ENCODE measurements at places on chromosomes 6 and 20.

GRCh38 chr20:33412484-33412838 lies 11.1 kb upstream of the CDK5RAP1 start:
- ATAC-seq = no peak

DNA sequence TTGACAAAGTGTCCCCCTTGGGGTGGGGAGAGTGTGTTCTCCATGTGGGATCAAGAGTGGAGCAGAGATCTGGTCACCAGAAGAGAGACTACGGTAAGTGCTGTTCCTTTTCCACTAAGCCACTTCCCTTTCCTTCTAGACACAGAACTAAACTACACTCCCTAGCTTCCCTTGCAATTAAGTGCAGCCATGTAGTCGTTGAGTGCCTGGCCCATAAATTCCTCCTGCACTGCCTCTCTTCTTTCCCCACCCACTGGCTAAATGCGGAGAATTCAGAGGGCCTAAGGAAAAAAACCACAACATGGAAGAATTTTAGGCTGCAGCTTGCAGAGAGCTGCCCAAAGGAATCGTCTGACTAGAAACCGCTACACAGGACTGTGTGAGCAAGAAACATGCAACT lies 1.5 kb downstream of the WDR27 start:
- ATAC-seq = no peak

DNA sequence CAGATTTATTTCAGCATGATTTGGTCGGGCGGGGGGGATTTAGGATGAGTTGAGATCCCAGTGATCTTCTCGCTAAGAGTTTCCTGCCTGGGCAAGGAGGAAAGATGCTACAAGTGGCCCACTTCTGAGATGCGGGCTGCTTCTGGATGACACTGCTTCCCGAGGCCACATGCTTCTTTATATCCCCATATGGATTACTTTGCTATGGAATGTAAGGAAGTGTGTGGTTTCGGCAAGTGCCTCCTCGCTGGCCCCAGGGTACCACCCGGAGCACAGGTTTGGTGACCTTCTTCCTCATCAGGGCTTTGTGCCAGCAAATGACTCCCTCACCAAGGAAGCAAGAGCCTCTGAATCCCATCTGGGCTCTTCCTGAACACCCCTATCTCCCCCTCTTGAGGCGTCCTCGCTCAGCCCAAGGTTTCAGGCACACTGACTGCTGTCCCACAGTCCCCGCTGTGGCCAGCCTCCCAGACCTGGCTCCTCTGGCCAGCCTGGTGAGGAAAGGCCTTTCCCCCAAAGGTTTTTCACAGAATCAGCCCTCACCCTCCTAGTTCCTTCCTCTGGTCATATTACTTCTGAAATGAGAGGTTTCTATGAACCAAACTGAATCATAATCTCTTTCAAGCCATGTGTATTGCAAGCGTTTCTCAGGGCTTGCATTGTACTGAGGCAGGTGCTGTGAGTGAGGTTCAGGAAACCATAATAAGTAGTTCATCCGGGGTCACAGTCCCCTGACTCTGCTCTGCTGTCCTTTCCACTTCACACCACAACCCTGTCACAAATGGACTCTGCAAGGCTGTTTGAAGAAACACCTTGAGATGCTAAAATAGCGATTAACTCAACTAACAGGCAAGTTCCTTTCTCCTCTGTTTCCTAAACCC lies 41.7 kb upstream of the IL17A start:
- ATAC-seq = no peak

DNA sequence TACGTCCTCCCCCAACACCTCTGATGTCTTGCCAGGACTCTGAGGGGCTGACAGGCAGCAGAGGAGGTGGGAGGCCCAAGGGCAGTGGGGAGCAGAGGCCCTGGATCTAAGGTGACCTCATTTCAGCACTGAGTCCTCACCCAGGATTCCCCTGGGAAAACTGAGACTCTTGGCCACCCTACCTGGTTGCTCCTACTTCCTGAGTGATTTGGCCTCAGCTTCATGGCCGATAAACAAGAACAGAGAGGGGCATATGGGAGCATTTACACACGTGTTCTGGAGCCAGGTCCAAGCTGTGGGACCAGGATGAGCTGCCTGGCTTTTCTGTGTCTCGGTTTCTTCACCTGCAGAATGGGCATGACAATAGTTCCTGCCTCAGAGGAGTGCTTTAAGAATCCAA lies 133.8 kb downstream of the ANKRD60 start:
- ATAC-seq = no peak

- peak; percentile 65 for ATAC-seq
Measured at GRCh38 chr6:41591859-41592502, 45.8 kb downstream of the FOXP4 start.

DNA sequence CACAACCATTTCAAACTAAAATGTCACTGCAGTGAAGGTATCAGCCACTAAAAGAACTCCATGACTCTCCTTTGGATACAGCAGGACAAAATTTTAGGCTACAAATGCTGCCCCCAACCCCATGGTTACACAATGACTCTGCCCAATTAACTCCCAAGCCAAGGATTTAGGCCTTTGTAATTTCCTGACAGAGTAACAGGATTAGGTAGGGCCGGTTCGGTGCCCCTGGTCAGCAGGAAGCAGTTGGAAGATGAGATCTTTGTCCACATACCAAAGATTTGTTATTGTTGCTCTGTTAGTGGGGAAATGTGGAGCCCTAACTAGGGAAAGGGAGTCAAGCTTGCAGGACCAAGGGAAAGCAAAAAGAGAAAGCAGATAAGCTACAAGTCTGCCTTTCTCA lies 26.7 kb upstream of the RIPK1 start:
- no peak for ATAC-seq

- ATAC-seq = no peak
Measured at GRCh38 chr20:6575912-6576401, 191.5 kb upstream of the BMP2 start.

DNA sequence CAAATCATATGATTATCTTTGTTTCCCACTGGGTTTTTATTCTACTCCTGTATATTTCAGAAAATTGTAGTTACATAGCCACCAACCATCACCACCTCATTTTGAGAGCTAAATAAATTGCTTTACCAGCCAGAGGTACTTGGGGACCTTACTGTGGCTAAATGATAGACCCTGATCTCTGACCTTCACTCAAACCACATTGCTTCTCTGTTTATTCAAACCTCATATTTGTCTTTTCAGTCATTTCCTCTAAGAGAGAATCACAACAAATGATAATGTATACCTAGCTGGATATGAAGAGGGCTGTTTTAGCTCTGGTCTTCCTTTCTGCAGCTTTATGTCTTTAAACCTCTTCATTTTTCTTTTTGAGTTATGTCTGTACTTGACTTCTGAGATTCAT lies 142.8 kb downstream of the ADGB start:
- no peak for ATAC-seq

GRCh38 chr6:151524059-151524458 lies 30.2 kb downstream of the CCDC170 start:
- no peak for ATAC-seq

DNA sequence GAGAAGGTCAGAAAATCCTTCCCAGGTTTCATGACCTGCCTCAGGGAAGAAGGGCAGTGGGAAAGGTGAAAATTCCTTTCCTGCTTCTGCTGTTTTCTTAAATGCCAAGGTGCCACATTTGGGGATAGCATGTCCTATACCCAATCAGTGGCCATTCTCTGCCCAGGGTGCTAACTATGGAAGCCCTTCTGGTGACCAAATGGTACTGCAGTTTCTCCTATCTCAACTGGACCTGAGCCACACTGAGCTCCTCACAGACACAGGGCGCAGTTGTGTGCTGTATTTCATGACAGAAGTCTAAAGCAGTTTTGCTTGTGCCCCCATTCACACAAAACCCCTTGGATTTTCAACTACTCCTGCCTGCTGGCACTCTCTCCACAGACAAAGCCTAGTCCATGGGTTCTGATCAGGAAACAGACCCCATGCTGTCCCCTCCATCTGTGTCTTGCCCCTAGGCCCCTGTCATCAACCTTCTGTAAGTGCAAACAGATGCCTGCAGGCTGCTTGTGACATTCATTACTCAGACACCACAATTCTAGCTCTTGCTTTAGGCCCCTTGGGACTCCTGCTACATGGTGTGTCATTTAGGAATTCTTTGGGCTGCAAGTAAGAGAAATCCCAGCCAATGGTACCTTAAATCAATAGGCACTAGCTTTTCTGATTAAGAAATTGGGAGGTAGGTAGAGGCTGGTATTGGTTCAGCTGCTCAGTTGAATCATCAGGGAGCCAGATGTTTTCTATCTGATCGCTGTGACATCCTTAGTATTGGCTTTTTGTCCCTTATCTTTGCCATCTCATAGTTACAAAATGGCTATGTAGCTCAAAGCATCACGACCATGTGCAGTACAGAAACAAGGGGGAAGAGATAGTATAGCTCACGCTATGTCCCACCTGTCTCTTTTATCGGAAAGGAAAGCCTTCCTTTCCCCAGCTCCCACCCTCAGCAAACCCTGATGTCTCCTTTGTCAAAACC lies 147.8 kb downstream of the CD83 start:
- ATAC-seq = no peak

- no peak for ATAC-seq
Measured at GRCh38 chr6:148069256-148069655, 273.4 kb upstream of the SASH1 start.

GRCh38 chr20:53194306-53195290 lies 222.4 kb downstream of the TSHZ2 start:
- ATAC-seq = no peak

GRCh38 chr20:21234324-21234723 lies 68.8 kb upstream of the XRN2 start:
- no peak for ATAC-seq

DNA sequence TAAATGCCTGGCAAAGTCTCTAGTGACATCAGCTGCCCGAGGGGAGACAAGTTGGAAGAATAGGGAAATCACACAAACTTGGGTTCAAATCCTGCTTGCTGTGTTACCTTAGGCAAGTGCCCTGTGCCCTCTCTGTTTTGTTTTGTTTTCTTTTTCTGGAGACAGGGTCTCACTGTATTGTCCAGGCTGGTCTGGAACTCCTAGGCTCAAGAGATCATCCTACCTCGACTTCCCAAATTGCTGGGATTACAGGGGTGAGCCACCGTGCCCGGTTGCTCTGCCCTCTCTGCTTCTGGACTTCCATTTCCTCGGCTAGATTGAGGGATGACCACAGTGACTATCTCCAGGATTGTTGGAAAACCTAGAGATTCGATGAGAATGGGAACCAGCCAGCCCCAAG lies 55.4 kb downstream of the SNAI1 start:
- ATAC-seq = no peak

GRCh38 chr6:21395121-21395520 lies 198.4 kb upstream of the SOX4 start:
- ATAC-seq = no peak

- no peak for ATAC-seq
Measured at GRCh38 chr20:25178563-25179438, 16.7 kb upstream of the ENTPD6 start.

DNA sequence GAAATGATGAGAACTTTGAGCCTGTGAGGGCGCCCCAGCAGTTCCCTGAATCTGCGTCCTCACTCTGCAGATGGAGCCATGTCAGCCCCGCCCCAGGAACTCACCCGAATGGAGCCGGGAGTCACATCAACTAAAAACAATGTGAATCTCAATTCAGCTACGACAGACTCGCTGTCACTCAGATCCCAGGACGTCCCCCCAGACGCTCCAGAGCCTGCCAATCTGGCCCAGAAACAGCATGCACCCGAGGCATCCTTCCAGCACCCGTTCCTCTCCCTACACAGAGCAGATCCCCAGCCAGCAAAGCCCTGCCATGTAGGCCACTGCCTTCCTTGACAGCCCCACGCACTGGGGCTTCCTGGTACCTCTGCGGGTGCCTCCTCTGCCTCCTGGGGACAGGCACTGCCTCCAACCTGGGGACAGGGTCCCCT lies 248.0 kb downstream of the TTLL2 start:
- ATAC-seq = no peak

- ATAC-seq = no peak
Measured at GRCh38 chr20:62475772-62476055, at the start of gene GATA5. Gene GATA5 (minus strand): TSS chr20:62475995. CDS start chr20:62475521, 474 bp downstream.

DNA sequence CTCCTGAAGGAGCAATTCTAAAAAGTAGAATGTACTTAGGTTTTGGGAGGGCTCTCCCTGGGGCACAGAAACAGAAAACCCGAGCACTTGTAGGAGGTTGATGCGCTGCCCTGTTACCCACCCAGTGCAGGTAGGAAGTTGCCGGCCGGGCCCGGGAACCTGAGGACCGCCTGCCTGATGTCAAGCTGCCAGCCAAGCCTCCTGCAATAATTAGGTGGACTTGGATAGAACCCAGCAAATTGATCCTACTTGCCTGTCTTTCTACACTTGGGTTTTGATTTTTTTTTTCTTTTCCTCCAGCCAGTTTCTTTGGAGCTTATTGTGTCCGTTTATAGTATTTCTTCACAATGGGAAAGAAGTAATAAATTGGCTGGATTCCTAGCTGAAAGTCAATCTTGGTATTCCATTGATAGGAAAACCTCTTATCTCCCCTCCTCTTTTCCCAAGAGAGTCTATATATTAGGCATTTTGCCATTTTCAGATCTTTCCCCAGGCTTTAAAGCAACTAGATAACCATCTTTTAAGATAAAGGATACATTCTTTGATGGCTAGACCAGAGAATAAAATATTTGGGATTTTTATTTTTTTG lies 78.3 kb upstream of the FYN start:
- ATAC-seq = no peak

DNA sequence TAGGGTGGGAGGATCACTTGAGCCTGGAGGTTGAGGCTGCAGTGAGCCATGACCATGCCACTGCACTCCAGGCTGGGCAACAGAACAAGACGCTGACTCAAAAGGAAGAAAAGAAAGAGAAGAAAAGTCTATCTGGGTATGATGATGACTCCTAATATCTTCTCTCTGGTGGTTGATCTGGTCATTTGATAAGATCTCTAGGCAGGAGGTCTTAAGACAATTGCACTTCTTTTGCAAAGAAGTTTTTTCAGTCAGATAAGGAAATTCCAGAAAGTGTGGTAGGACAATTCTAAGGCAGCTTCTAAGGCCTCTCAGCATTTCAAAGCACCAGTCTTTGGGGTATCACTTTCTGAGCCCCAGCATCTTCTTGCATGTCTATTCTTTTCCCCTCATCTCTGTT lies 7.7 kb upstream of the AIF1 start:
- ATAC-seq = no peak

DNA sequence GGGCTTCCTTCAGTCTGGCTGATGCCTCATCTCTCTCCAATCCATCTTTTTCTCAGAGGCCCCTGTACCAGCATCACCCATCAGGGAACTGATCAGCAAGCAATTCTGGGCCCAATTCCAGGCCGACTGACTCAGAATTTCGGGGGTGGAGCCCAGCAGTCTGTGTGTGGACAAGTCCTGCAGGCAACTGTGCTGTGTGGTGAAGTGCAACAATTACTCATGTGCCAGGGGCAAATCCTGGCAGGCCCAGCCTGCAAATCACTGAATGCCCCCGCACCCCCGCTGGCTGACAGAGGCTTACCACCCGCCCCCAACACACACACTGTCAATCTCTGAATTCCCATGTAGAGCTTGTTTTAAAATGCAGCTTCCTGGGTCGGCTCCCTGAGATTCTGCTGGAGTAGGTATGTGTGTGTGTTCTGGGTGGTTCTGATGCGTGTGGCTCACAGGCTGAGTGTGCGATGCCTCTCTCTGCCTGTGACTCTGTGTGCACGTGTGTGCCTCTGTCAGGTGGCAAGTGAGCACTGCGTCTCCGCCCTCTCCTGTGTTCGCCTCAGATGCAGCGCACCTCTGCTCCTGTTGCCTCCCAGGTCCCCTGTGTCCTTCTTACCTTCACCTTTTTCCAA lies 45.4 kb downstream of the SSR1 start:
- no peak for ATAC-seq

- ATAC-seq = no peak
Measured at GRCh38 chr20:12177657-12178293, 260.1 kb downstream of the BTBD3 start.

GRCh38 chr20:10367693-10367942 lies 66.4 kb downstream of the MKKS start:
- no peak for ATAC-seq

GRCh38 chr20:52031206-52031562 lies 160.4 kb downstream of the ZFP64 start:
- ATAC-seq = no peak
